ENCODE measurements at places on chromosomes 6 and 20.

DNA sequence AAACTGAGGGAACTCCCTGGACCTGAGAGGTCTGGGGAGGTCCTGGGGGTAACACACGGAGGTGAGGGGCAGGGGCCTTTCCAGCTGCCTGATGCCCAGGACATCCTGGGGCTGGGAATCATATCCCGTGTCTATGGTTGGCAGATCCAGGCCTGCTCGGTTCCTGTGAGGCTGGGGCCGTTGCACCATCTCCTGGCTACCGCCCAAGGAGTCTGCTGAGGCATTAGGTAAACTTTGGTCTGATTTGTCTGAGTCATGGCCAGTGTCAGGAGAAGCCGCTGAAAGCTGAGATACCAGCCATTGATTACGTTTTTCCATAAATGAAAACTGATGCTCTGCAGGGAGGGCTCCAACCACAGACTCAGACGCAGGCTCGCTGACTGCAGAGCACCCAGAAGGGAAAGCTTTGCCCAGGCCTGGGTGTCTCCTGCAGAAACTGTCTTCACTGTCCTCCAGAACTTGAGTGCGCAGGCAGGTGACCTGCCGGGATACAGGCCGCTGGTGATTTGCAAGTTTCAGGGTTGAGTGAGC lies 14.2 kb downstream of the TRAF3IP2 start:
- DNase-seq = no peak

DNA sequence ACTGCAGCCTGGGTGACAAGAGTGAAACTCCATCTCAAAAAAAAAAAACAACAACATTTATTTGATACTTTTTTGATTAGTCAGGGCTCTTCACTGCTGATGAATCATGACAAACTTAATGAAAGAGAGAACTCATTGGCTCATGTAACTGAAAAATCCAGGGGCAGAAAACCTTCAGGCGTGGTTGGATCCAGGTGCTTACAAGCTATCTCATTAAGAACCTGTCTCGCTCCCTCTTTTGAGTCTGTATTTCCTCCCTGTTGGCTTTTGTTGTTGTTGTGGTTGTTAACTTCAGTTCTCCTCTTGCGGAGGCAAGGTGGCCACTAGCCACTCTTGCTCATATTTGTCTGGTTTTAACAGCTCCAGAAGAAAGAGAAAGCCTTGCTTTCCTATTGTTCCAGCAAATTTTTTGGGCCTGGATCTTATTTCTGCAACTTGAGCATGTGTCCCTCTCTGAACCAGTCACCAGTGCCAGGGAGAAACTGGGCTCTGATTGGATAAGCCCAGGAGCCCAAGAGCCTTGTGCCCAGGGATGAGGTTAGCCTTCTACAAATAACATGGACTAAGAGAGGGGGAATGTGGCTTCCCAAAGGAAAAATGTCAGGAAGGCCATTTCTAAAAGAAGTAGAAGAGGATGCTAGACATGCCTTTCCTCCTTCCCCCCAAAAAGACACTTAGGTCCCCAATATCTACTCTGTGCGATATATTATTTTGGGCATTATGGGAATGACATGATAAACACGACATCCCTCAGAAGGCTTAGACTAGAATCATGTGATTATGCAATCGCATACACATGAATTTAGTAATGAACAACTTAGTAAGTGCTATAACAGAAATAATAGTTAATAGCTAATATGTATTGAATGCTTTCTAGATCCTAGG lies 64.5 kb downstream of the PHACTR2 start:
- DNase-seq = no peak

GRCh38 chr6:14972379-14973067 lies 273.3 kb upstream of the JARID2 start:
- DNase-seq = no peak

DNA sequence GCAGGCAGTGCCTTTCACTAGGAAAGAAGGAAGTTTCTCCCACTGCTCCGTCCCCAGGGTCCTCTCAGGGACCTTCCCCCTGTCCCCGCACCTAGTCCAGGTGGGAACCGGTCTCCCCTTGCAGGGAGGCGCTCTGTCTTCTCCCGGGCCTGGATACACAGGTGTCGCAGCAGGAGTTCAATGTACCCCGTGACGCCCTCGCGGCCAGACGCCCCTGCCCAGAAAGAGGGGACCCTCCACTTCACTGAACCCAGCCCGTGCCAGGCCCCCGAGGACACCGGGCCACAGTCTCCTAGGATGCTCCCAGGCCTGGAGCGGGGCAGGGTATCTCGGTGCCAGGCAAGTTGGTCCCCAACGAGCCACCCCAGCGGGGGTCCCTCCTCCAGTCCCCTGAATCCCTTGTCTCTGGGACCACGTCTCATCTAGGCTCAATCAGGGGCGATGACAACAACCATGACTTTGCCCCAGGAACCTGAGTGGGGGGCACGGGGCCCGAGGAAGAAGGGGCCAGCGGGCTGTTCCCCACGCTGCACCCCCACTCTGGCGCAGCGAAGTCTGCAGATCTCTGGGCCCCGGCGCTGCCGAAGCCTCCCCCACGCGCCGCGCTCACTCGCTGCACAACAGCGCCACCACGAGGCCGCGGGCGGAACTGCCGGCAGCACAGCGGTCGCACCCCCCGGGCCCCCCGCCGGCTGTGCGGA lies 103.0 kb downstream of the EDN3 start:
- DNase-seq = peak; percentile 15

GRCh38 chr6:134481966-134482365 lies 164.1 kb upstream of the SGK1 start:
- no peak for DNase-seq

- peak; percentile 17 for DNase-seq
These were observed 39.8 kb upstream of the SLCO4A1 start for GRCh38 chr20:62602550-62602949.

GRCh38 chr20:59087829-59088433 lies 45.3 kb upstream of the PRELID3B start:
- DNase-seq = peak; percentile 69

- DNase-seq = no peak
These were observed 767 bp downstream of the PTK6 start for GRCh38 chr20:63536241-63536977.

- no peak for DNase-seq
These were observed 24.7 kb downstream of the TBC1D7 start for GRCh38 chr6:13303668-13304017.

- no peak for DNase-seq
These were observed 29.1 kb downstream of the HECA start for GRCh38 chr6:139164001-139164400.

DNA sequence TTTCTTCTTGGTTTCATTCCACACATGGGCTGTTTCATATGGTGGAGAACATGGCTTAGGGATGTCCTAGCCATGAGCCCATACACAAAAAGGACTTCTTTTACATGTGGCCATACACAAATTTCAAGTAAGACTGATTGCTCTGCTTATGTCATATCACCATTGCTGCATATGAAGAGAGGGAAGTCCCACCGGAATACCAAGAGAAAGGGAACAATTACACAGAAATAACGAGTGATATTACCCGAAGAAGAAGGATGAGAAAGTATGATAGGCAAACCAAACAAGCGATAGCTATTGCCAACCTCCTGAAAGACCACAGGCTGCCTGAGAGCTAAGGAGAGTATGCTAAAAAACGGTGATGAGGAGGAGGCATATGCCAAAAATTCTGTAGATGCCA lies 70.5 kb upstream of the TNFRSF21 start:
- no peak for DNase-seq

GRCh38 chr6:141552463-141552862 lies 580.3 kb upstream of the GJE1 start:
- no peak for DNase-seq

- no peak for DNase-seq
These were observed 395.4 kb upstream of the SOX4 start for GRCh38 chr6:21198032-21198640.

DNA sequence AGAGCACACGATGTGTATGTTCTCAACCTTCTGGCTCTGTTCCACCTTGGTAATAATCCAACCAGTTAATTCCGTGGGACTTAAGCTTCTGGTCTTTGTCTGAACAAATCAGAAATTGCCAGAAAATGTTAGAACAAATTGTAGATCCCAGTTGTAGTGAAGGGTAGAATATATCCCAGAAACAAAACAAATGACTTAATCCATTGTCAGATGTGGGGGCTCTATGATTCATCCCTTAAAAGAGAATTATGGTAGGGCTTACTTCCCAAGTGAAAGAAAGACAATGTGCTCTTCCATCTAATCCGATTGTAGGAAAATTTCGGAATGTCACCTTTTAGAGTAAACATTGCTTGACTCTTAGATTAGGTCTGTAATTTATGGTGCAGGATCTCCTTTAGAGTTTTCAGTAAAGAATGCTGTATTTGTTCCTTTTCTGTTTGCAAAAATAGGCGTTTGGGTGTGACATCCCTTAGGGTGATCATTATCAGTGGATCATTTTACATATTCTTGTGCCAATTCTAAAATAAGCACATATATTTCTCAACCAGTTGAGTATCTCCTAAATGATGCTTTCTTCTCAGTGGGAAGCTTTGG lies 234.5 kb upstream of the ZNF217 start:
- no peak for DNase-seq

- DNase-seq = no peak
These were observed 227.3 kb upstream of the RSPO3 start for GRCh38 chr6:126891158-126891557.

GRCh38 chr6:30944051-30944450 lies 3.3 kb downstream of the MUCL3 start:
- DNase-seq = no peak

DNA sequence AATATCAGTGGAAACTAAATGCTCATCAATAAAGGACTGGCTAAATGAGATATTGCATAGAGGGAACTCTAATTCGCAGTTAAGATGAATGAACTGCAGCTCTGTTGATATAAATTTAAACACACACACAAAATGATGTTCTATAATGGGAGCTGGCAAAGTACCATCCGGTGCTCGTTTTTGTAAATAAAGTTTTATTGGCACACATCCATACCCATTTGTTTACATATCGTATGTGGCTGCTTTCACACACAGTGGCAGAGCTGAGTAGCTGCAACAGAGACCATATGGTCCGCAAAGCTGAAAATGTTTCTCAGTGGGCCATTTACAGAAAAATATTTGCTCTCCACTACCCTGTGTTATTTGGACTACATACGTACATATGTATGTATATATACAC lies 120.7 kb downstream of the EDN3 start:
- no peak for DNase-seq

DNA sequence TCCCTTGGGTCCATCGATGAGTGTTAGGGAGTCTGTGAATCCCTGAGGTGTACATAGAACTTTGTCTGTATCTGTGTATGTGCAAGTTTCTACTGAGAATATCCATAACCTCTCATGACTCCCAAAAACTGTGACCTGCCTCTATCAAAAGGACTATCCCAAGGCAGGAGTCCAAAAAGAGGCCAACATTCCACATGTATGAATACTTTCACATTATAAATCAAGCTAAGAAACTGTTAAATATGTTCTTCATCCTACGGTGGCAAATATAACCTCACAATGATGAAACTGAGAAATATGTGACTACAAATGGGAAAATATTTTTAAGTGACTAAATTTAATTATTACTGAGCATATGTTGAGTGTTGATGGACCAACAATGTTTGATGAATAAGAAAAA lies 16.1 kb upstream of the STX11 start:
- DNase-seq = no peak

GRCh38 chr6:79694623-79695343 lies 63.7 kb downstream of the SH3BGRL2 start:
- DNase-seq = no peak
